NCI-H774 (cell line): ENCODE measurements at places on chromosomes 16 and 17.

DNA sequence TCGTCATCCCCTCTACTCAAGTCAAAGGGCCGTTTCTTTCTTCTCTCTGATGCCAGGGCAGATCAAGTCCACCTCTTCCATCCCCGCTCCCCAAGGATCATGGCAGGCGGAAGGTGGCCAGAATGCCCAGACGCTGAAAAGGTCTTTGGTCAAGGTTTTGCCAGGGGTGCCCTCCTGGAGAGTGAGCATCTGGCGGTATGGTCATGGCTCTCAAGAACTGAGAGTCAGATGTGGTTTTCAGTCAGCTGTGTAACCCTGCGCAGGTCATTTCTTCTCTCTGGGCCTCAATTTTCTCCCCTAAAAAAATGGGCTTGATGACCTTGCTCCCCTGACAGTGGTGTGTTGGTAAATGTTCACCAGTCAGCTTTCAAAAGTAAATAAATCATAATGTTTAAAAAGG is 12.4 kb downstream of the FOXN1 start:
- no peak for DNase-seq

- no peak for DNase-seq
Measured at GRCh38 chr16:89217138-89217387, 440 bp upstream of the ZNF778 start.

DNA sequence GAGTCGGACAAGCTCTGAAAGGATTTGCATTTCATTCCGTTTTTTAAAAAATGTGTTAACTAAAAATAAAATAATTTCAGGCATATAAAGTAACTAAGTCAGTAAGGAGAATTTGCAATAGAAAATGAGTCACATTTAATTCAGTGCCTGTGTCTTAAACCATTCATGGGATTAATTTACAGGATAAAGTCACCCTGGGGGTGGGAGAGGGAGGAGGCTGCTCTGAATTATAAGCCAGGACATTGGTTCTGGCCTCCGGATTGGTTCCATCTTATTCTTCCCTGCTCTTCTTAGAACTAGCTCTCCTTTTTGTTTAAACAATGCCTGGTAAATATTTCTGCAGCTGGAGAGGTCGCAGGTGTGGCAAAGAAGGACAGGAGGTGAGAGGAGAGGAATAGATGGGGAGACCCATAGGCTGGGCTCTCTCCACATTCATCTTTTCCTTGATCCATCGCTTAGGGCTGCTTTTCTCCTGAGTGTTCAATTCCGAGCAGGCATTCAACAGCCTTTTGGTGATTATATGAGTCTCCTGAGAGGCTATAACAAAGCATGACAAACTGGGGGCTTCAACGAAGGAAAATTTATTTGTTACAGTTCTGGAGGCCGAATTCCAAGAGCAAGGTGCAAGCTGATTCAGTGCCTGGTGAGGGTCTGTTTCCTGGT is 319.2 kb downstream of the PHKB start:
- DNase-seq = peak; percentile 9

- no peak for DNase-seq
Measured at GRCh38 chr17:36094232-36094631, 4.3 kb upstream of the CCL3 start.

- DNase-seq = no peak
Measured at GRCh38 chr17:40707745-40708144, 4.2 kb upstream of the KRT24 start.

GRCh38 chr17:2271985-2272702 is 31.4 kb downstream of the SMG6 start:
- no peak for DNase-seq

DNA sequence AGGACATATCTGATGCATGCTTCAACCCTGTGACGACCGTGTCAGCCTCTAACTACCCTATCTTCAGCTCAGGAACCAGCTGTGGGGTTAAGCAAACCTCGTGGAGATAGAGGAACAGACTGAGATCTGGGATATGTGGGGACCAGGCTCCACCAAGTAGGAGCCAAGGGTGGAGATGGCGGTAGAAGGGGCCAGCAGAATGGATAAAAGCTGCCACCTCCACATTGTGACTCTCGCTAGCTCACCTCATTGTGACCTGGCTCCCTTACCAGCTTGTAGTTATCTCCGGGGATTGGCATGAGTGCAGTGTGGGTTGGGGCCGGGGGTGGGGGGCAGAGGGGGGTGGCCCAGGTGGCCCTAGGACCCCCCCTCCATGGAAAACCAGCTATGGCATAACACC is at the start of gene SPEM2:
Gene SPEM2 (plus strand): TSS at position 301 of the 400 bp plus-strand sequence. CDS start 73 bp downstream, at position 374.
- DNase-seq = no peak

GRCh38 chr17:5049314-5049841 is 14.2 kb upstream of the SLC52A1 start:
- no peak for DNase-seq

GRCh38 chr17:58303971-58304749 is 23.4 kb upstream of the MPO start:
- DNase-seq = peak; percentile 25

DNA sequence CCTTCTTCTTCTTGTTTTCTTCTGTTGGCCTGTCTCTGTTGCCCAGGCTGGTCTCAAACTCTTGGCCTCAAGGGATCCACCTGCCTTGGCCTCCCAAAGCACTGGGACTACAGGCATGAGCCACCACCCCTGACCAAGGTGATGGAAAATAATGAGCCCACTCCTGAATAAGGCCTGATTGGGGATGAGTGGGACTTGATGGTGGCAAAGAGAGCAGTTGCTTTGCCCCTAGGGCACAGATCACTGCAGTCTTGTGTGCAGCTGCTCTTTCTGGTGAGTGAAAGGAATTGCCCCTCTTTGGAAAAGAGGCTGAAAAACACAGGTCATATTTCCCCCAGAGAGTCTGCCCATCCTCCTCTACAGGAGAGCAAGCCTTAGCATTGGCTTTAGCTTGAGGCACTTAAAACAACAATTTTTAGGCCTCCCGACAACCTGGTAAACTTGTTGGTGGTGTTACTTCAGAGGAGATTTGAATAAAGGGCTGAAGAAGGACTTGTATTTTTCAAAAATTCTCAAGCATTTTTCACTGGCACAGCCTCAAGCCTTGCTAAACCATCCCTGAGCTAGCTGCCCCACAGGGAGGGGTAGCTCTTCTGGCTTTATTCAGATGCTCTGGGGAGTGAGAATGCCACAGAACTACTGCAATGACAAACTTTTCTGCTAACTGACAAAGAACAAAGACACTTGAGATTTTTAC is 6.1 kb upstream of the PDP2 start:
- DNase-seq = no peak

DNA sequence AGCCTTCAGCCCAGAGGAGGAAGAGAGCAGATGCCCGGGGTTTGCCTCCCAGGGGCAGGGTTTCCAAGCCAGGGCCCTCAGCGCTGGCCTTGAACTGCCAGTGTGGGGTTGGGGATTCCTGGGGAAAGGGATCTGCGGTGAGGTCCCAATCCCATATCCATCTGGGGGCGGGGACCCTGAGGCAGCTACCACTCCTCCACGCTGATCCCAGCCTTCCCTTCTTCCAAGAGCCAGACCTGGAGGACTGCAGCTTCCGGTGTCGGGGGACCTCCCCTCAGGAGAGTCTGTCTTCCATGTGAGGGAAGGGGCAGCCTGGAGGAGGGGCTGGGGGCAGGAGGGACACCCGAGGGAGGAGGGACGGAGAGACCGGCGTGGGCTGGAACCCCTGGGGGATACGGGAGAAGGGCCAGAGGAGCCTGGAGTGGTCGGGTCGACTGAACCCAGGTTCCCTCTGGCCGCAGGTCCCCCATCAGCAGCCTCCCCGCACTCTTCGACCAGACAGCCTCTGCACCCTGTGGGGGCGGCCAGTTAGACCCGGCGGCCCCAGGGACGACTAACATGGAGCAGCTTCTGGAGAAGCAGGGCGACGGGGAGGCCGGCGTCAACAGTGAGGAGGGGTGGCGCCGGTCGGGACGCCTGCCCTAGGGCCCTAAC is 10.7 kb upstream of the CISD3 start:
- DNase-seq = no peak

GRCh38 chr17:41413982-41414381 is 10.4 kb downstream of the KRT37 start:
- DNase-seq = no peak

DNA sequence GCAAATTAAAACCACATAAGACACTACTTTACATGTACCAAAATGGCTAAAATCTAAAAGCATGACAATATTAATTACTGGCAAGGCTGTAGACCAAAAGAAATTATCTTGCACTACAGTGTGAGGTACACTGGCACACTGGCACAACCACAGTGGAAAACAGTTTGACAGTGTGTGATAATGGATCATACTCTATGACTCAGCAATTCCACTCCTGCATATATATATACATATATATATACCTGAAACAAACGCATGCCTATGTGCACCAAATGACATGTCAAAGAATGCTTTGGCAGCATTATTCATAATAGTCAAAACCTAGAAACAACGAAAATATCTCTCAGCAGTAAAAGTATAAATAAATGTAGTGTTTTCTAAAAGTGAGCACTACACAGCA is 4.6 kb upstream of the DYNLRB2 start:
- DNase-seq = no peak

DNA sequence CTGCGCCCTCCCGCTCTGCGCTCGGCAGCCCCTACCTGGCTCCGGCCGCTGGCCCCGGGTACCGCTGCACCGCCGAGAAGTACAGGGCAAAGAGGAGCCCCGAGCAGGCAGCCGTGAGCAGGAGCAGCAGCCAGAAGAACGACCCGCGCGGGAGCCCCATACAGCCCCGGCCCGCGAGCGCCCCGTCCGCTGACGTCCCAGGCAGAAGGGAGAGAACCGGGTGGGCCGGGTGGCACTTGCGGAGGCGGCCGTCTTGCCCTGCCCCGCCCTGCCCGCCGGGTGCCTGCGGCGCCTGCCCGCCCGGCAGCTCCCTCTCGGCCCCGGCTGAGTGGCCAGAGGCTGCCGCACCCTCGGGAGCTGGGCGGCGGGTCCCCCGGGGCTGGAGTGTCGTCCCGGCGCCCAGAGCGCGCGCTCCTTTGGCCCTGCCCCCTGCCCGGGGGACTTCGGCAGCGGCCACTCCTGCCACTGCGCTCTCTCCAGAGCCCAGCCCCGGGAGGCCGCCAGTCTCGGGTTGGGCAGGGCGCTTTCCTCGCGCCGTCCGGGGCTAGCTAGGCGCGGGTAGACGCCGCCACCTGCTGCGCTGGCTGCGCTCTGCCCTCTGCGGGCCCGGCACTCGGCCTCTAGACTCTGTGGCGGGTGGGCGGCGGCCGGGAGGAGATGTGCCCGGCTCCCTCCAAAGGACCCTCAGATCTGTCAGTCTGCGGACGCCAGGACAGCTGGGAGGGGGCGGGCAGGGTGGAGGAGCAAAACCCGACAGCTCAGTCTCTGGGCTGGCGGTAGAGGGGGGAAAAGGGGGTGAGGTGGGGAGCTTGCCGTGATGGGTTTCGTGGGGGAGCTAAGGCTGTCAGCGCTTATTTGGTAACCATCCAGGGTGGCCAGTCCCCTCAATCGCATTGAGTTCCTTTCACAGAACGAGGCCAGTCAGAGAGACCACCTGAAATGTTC is at the start of gene ST6GALNAC2:
Gene ST6GALNAC2 (minus strand): TSS at position 212 of the 945 bp plus-strand sequence. CDS start 52 bp downstream, at position 160.
- DNase-seq = peak; percentile 46

DNA sequence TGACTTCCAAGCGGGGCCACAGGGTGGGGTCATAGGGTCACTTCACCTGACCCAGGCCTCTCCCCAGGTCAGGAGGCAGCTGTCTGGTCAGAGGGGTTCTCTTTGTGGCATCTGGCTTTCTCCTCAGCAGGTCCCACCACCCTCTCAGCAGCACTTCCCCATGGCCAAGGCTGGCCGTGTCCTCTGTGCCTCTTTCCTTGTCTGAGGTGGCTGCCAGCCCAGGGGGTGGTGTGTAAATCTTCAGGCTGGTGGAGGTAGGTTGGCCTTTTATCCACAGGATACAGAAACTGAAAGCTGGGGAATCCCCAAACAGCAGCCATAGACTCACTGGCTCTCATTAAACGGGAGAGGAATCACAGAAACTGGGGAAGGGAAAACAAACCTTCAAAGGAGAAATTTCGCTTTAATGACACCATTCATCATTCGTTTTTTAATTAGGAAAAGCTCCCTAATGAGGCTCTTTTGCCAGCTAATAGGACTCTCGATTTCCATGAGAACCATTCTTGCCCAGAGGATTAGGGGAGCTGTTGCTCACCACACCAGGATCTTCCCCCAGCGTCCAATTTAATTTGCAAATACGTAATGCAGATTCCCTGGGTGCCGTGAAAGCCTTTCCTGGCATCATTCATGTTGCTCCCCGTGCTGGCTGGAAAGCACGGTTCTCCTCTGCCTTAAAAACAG is 18.0 kb downstream of the C17orf75 start:
- DNase-seq = peak; percentile 26

DNA sequence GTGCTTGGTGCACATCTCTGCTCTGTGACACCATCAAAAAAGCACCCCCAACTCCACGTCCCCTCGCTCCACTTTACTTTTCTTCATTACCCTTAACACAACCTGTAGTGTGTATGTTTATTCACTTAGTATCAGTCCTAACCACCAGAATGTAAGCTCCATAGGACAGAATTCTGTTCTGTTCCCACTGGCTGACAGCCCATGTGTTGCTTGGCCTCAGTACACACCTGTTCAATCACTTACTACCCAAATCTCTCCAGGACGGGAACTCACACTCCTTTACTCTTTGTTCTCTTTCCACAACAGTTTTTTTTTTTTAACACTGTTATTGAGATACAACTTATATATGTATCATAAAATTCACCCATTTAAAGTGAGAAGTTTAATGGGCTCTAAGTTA is 119.6 kb downstream of the MAF start:
- no peak for DNase-seq

DNA sequence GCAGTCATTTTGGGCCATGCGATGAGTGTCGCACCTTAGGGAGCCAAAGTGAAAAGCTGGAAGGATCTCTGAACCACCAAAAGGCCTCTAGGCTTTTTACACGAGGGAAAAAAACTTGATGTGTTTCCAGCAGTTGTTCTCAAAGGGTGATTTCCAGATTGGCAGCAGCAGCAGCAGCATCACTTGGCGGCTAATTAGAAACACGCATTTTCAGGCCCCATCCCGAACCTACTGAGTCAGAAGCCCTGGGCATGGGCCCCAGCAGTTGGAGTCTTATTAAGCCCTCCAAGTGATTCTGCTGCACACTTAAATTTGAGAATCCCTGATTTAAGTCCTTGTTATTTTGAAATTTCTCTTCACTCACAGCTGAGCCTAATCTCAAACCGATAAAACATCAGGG is 25.3 kb upstream of the PYY start:
- no peak for DNase-seq

GRCh38 chr17:28180449-28180848 is 138.0 kb downstream of the NLK start:
- no peak for DNase-seq

DNA sequence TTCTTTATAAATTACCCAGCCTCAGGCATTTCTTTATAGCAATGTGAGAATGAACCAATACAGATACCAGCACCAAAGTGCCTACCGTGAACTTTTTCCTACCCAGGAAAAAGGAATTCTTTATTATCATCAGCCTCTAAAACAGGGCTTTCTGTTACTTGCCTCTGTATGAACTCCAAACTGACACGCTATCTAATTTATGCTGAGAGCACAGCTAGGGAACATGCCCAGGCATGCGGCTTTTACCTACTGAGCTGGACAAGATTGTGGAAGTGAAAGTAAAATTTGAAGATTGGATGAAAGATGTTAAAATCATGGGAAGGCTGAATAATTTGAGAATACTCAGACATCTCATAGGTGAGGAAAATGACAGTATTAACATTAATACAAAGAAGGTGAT is 24.4 kb upstream of the ADCY9 start:
- DNase-seq = no peak
